Kidney epithelial cell (primary cell): ENCODE measurements at places on chromosomes 13 and 19. TPM values are rescaled to one million over a fixed set of nuclear protein-coding genes. Genes with fewer than 3 reads are reported as not detected.
A peak's percentile ranks its signal among the peaks of the same experiment; 100 is the strongest.

- no peak for DNase-seq
Observed at GRCh38 chr13:20686863-20687579, 16.5 kb upstream of the IL17D start.

- DNase-seq, result no peak
Observed at GRCh38 chr19:15900504-15900903, 2.6 kb upstream of the CYP4F2 start.

DNA sequence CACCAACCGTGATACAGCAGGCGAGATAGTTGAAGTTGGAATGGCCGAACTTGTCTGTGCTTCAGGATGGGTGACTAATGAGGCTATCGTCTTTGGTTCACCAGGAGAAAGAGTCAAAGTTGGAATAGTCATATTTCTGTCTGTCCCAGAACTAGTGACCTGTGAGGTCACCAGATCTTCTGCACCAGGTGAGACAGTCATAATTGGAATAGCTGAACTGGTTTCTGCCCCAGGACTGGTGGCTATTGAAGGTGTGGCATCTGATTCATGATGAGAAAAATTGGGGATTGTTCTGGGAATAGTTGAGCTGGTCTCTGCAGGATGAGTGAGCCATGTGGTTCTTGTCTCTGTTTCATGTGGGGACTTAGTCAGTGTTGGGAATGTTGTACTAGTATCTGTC, 71.6 kb downstream of the MUC16 start:
- no peak for DNase-seq

- no peak for DNase-seq
Observed at GRCh38 chr13:76873445-76873844, 12.8 kb downstream of the KCTD12 start.

DNA sequence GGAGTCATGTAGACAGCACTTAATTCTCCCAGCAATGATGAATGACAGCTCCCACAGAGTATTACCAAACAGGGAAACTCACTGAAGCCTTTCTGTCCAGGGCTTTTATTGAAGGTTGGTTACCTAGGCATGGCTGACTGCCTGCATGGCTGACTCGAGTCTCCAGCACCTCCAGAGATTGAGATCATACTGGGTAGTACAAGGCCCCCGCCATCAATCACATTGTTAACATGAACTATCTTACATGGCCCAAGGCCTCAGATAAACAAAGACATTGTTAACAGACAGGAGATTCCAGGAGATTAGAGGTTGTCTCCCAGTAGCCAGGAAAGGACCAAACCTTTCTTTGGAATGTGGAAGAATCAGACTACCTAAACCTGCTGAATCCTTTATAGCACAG, 128.3 kb upstream of the LSM14A start:
- DNase-seq, result no peak

GRCh38 chr19:30653646-30654386, 281.6 kb downstream of the ZNF536 start:
- DNase-seq, result no peak

DNA sequence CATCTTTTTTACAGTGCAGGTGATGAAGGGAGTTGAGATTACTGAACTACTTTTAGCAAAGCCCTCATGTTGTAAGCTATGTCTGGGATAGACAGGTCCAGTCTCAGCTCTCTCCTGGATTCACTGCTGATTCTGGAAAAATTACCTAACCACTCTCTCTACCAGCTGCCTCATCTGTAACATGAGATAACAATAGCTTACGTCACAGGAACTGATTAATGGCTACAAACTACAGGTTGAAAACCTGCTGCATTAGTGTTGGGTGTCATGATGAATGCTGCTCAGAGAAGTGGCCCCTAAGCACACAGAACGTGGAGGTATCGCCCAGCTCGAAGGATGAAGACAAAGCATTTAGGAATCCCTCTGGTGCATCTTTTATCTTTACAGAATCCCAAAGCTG, 277.8 kb downstream of the ABCC4 start:
- peak; percentile 9 for DNase-seq

DNA sequence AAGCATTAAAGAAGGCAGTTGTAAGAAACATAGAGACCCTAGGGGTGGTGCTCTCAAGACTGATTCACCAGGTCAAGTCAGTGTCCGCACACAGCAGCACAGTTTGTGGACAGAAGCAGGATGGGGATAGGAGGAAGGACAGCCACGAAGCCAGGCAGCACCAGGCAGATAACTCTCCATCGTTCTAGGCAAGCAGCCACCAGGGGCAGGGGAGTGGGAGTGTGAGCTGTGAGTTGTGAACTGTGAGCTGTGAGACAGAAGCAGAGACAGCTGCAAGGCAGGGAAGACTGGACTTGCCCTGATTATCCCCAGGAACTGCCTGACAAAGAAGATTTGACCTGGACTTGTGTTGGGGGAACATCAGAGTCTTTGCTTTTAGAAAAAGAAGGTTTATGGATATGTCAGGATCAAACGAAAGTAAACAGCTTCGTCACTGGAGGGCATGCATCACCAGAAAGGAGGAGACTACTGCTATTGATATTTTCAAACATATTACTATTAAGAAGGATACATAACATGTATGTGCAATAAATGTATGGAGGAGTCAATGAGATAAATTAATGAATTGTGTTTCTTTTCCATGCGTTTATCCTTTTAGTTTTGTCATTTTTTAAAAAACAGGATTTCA, 286.1 kb downstream of the IRS2 start:
- no peak for DNase-seq

DNA sequence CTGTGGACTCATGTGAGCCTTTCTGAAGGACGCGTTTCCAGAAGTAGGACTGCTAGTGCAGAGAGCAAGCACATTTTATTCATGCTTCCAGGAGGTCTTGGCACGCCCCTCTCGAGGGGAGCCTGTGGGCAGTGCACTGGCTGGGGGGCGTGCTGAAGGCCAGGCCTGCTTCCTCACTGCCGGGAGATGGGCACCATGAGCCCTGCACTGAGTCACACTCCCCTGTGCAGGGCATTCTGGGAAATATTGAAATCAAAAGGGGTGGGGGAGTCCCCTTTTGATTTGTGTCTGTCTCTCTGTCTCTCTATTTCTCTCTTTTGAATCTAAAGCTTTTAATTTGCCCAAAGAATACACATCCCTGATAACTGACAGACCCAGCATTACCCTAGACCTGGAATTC, 34.0 kb downstream of the DPF1 start:
- no peak for DNase-seq

DNA sequence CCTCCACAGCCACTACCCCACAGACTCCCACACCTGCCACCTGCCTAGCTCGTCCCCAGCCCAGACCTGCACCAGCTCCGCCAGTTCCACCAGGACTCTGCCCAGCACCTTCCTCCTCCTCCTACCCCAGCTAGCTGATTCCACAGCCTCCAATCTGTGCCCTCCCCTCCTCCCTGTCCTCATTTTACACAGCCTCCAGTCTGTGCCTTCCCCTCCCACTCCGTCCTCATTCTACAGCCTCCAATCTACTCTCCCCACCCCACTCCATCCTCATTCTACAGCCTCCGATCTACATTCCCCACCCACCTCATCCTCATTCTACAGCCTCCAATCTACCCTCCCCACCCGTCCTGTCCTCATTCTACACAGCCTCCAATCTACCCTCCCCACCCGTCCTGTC, 7.3 kb downstream of the MYDGF start:
- no peak for DNase-seq

- no peak for DNase-seq
Observed at GRCh38 chr13:90068658-90069057, 1278.8 kb upstream of the MIR17HG start.

- DNase-seq, result no peak
Observed at GRCh38 chr13:111789011-111789410, 277.9 kb upstream of the SOX1 start.

- no peak for DNase-seq
Observed at GRCh38 chr13:40776232-40776631, 5.2 kb upstream of the MRPS31 start.

DNA sequence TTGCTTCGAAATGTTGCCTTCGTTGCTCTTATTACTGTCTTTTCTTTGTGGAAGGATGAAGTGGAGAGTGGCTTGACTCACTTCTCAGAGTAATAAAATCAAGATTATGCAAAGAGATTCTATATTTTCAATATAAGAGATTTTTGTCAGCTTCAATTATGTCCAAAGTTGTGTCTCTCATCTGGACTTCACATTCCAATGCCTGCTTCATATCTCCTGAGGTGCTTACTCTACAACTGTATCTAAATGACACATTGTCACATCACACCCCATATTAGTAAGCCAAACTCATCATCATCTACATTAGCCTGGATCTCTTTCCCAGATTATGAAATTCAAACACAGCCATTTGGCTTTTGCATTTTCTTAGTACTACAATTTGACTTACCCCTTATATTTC, 409.4 kb downstream of the DACH1 start:
- DNase-seq, result no peak

DNA sequence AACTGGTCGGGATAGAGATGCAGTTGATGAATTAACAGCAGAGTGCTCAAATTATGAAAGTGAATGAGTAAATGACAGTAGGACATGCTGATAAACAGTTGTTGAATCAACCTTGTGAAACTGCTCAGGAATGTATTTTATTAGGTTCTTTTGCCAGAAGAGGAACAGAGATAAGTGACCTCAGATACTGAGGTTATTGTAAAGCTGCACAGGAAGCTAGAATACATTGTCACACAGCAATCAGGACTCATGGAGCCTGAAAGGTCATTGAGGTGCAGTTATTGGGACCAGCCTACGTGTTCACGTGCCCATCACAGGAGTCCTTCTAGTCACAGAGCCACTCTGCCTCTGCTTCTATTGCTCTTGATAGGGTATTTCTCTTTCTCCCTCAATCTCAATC, 47.5 kb upstream of the MED4 start:
- no peak for DNase-seq

DNA sequence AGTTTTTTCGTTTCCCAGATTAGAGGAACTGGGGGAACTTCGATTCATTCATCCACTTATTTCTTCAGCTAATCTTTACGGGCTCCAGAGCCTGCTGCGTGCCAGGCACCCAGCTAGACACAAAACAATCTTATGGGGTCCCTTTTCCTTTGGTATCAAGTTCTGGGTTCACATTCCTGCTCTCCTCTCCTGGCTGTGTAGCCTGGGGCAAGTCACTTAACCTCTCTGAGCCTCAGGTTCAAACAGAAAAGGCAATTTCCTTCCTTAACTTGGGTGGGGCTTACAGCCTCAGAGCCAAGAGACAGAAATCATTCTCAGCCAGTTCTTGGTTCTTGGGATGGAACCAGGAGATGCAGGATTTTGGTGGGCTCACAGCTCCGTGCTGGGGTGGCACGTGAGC, 5.9 kb downstream of the SHD start:
- no peak for DNase-seq

Gene ATXN8OS
- total RNA-seq, result not detected in 2 replicates

Gene ZNF573
- total RNA-seq, result 3.1 and 14.1 TPM in 2 replicates

DNA sequence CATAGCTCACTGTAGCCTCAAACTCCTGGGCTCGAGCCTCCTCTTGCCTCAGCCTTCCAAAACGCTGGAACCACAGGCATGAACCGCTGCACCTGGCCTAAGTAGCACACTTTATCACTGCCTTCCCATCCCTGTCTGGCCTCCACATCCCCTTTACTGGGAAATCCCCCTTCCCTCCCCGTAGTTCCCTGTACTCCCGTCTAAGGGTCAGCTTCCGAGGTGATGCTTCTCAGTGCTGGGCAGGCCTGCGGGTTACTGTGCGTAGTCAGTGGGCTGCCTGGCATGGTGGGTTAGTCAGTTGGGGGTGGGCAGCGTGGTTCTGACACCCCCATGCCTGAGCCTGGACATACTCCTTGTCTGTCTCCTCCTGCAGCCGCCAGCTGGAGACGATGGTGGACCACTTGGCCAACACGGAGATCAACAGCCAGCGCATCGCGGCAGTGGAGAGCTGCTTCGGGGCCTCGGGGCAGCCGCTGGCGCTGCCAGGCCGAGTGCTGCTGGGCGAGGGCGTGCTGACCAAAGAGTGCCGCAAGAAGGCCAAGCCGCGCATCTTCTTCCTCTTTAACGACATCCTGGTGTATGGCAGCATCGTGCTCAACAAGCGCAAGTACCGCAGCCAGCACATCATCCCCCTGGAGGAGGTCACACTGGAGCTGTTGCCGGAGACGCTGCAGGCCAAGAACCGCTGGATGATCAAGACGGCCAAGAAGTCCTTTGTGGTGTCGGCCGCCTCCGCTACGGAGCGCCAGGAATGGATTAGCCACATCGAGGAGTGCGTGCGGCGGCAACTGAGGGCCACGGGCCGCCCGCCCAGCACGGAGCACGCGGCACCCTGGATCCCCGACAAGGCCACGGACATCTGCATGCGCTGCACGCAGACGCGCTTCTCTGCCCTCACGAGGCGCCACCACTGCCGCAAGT, 8.4 kb downstream of the PLEKHF1 start:
- DNase-seq, result no peak

Gene KRTDAP
- total RNA-seq, result not detected in 2 replicates

Gene CYP2A6
- not detected in 2 replicates for total RNA-seq

- no peak for DNase-seq
Observed at GRCh38 chr13:33994826-33995502, 177.0 kb downstream of the RFC3 start.

GRCh38 chr13:67330149-67330548, 100.0 kb upstream of the PCDH9 start:
- no peak for DNase-seq

GRCh38 chr19:51002542-51003311, 1.3 kb upstream of the KLK8 start:
- no peak for DNase-seq

DNA sequence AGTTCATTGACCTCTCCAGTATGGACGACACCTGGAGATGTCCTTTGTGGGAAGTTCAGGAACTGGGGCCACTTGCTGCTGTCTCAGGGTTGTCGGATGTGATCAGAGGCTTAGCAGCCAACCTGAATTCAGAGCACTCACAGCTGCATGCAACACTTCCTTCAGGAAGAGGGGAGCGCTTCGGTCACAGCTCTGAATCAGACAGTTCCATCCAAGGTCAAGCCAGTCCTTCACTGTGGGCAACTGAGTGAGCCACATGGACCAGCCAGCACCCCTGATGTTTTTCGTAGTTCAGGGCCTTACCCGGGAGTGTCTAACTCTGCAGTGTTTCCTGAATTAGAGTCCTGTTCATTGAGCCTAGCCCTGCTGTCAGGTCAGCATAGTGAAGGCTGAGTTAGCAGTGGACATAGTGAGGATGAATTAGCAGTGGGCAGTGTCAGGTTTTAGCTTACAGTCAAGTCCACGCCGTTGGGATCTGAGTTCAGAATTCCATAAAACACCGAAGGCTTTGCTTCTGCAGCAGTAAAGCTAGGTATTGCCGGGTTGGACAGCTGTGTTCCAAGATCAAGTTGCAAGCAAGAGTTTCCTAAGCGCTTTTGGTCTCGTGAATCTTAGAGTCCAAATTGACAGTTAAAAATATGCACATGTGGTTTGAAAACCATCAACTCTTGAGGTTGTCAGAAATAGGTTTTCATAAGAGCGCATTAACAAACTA, 5.1 kb downstream of the ZNF555 start:
- DNase-seq, result no peak
